ENCODE measurements at places on chromosomes 2 and 18. TPM values are rescaled to one million over a fixed set of nuclear protein-coding genes. Genes with fewer than 3 reads are reported as not detected.

Gene RIT2
- not detected for total RNA-seq

Gene FANCL
- total RNA-seq, result 32.7 TPM

Gene DYSF
- total RNA-seq, result 2.8 TPM

Gene ODC1
- 165 TPM for total RNA-seq

Gene UGT1A4
- total RNA-seq, result not detected

Gene PKDCC
- total RNA-seq, result 339 TPM

Gene STON1
- total RNA-seq, result 21.6 TPM

Gene EMILIN2
- total RNA-seq, result 10.6 TPM

GRCh38 chr2:3527886-3528785 is 8.8 kb upstream of the ADI1 start:
- no peak for DNase-seq

- DNase-seq, result no peak
Measured at GRCh38 chr2:20576598-20577115, 74.2 kb downstream of the HS1BP3 start.

DNA sequence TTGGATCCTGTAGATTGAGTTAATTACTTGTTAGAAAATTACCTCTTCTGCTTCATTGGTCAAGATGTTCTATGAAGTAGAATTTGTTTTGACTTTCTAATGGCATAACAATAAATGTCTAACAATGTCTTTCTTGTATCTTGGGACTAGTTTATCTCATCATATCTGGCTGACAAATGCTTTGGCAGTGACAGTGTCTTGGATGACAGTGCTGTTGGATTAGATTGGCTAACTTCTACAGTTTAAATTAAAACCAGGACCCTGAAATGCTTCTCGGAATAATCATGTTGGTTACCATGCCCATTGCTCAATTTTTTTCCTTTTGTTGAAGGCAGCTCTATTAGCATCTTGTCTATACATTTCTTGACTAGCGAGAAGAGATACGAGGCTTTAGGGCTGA is 176.9 kb downstream of the PARD3B start:
- DNase-seq, result no peak

GRCh38 chr2:68195096-68195495 is 37.4 kb downstream of the PNO1 start:
- DNase-seq, result no peak

DNA sequence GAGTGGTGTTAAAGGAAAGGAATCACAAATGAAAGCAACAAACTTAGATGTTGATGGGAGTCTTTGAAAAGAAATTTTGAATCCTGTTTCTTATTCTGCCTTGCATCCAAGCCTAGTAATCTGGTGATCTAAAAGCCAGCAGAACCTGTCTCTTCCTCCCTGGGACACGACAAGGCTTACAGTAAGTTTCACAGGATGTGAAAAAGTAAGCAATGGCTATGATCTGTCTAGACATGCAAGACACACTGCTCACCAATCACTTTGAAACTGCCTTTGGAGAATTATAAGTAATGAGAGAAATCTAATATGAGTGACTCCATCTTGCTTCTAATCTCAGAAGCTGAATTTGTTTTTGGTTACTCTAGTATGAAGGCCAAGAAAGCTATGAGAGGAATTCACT is 103.7 kb downstream of the KCNH7 start:
- DNase-seq, result no peak

DNA sequence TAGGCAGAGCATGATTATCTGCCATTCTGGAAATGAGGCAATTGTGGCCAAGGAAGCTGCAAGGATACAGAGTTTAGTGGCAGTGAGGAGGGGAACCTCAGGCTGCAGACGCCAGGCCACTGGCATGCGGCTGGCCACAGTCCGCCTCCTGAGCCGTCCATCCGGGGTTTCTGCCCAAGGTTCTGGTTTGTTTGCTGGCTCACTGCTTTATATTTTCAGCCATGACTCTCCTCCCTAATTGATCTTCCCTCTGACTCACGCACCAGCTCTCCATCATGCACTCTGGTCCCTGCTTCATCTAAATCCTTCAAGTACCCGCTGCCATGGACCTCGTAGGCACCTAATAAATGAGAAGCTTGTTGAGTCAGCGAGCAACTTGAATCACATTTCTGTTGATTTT is 107.8 kb upstream of the REV1 start:
- DNase-seq, result no peak

DNA sequence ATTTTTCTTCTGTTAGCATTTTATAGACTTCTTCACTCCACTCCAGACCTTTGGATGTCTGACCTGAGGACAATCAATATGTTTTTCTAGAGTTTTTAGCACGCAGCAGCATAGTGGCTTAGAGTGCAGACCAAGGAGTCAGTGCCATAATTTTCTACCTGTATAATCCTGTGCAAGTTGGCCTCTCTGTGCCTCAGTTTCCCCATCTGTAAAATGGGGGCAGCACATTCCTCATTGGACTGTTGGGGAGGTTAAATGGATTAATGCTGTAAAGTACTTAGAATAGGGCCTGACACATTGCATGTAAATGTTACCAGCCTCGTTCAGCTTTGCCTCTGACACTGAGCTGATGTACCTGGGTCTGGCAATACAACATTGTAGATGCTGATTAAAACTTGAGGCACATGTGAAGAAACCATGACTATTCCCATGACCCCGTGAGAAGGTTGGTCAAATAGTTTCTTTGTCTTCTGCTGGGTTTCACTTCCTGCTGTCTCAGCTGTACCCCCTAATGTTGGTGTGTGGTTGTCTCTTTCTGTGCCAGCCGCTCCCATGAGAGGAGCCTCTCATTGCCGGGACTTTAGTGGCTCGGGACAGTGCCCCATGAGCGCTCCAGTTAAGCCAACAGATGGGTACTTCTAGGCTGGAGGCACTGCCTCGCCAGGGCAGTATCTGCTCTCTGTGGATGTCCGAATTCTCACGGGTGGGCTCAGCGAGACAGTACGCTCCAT is 125.3 kb downstream of the SH3RF3 start:
- no peak for DNase-seq

DNA sequence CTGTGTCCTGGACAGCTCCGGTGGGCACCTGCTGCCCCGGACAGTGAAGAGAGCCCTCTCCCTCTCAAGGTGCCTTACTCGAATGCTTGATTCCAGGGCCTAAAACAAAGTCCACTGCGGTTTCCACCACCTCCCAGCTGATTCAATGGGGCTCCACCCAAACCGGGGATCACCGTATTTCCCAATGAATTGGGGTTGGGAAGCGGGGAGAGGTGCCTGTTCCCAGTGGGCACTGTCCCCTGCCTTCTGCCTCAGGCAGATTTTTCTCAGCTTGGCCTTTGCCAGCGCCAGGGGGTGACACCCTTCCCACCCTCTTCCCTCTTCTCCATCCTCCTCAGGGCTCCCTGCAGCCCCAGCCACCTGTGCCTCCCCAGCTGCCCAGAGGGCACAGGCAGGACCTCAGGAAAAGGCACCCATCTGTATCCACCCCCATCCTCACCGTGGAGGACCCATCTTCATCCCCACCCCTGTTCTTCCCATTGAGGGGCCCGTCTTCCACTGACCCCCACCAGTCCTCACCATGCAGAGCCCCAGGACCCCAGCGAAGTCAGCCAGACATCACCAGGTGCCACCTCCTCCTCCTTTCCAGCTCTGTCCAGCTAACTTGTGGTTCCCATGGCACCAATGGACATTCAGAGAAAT is 66.7 kb upstream of the HPCAL1 start:
- no peak for DNase-seq

GRCh38 chr2:231297108-231297908 is 98.2 kb upstream of the B3GNT7 start:
- peak; percentile 78 for DNase-seq

DNA sequence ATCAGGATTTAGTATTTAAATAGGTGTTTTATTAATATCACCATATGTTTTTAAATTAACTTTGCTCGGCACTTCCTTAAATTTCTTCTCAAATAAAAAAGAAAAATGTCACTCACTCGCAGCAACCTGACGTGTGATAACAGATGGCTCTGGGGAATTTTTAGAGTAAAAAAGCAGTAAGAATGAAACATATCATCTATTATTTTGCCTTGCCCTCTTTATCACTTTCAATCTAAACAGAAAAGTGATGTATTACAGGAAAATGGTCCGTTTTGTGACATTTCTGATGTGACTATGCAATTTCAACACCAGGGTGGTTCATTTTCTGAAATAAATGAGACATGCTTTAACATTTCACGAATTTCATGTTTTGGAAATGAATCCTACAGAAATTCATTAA is 1368.0 kb upstream of the LRRTM1 start:
- DNase-seq, result no peak

DNA sequence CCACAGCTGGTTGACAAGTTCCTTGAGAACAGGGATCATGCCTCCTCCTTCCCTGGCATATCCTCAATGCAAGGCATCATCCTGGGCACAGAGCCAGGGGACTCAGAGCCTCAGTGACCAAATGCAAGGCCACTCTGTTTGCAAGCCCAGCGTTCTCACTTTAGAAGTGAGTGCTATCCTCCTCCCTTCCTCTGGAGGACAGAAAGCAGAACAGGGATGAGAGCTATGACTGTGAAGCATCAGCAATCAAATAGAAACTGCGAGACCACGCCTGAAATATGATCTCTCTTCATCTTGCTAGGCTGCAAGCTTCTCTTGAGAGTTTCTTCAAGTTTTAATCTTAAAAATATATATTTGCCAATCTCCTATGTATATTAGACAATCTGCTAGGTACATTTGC is 119.8 kb downstream of the LRATD1 start:
- no peak for DNase-seq
